ENCODE measurements at places on chromosomes 4 and X.

GRCh38 chr4:116122124-116122523 lies 963.3 kb downstream of the TRAM1L1 start:
- no peak for DNase-seq

GRCh38 chrX:23228950-23229448 lies 105.7 kb upstream of the PTCHD1 start:
- no peak for DNase-seq

- DNase-seq, result no peak
These were observed 19.8 kb downstream of the CENPVL3 start for GRCh38 chrX:51598899-51599298.

GRCh38 chr4:84870398-84871163 lies 95.9 kb downstream of the WDFY3 start:
- no peak for DNase-seq

DNA sequence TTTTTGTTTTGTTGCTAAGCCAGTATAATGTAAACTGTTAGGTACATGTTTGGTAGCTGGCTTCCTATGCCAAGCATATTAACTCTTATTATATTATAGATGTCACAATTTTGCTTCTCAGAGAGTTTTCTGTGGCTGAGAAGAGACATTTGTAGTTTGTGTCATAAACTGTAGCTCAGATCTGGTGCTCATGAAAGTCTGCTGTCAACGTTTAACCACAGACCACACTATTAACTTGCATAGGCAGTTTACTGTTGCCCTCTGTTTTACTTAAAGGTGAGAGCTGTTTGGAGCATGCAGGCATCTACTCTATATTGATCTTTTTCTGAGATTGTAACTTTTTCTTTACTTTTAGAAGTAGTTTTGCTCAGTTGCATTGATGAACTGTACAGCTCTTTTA lies 166.8 kb downstream of the TLL1 start:
- DNase-seq, result no peak

GRCh38 chrX:71111141-71111843 lies at the start of gene IL2RG:
TSS of gene IL2RG (minus strand) at chrX:71111577. CDS start at chrX:71111539, 38 bp downstream.
- DNase-seq, result peak; percentile 60

DNA sequence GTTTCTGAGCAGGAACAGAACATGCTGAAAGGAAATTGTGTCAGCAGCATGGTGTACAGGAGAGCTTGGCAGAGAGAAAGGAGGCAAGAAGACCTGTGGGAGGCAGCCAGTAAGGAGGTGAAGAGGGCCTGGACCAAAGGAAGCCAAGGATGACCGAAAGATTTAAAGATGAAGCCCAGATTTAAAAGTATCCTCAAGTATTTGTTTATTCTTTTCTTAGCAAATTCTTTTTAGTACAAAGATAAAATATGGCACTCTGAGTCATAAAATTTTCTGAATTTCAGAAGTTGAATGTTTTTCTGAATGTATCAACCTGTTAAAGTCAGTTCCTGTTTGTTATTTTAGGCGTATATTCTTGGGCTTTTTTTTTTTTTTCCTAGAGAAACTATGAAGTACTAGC lies 3.5 kb downstream of the PKD2 start:
- no peak for DNase-seq

GRCh38 chrX:24553011-24553410 lies 87.9 kb downstream of the PDK3 start:
- DNase-seq, result no peak

GRCh38 chr4:155818639-155819038 lies 47.4 kb downstream of the ASIC5 start:
- DNase-seq, result no peak

GRCh38 chr4:48585401-48585800 lies 95.3 kb downstream of the ZAR1 start:
- DNase-seq, result no peak

- DNase-seq, result no peak
These were observed 683 bp downstream of the MAN2B2 start for GRCh38 chr4:6575503-6576240.

- DNase-seq, result no peak
These were observed 125.7 kb downstream of the SH3KBP1 start for GRCh38 chrX:19761554-19762295.

GRCh38 chr4:83489711-83490326 lies 4.9 kb upstream of the ABRAXAS1 start:
- DNase-seq, result no peak

GRCh38 chrX:150849996-150850720 lies 48.3 kb downstream of the CD99L2 start:
- no peak for DNase-seq

DNA sequence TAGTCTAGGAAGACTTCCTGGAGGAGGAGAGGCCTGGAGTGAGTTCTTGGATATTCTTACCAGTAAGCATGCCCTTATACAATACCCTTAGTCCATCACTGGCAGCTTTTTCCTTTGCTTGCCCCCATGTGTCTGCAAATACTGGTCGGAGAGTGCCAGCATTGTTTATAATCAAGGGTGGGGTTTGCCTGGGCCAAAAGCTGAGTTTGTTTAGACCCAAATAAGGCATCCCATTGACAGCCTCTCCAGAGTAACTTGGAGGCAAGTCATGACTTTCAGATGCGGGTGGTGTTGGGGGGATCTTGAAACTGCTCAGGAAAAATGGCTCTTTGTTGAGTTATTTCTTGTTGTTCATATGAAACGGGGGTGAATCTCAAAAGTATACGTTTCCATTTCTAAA lies 258.4 kb upstream of the TAPT1 start:
- DNase-seq, result no peak

GRCh38 chrX:131671735-131672134 lies 127.9 kb downstream of the OR13H1 start:
- DNase-seq, result no peak

- DNase-seq, result no peak
These were observed 2.7 kb downstream of the PCDH10 start for GRCh38 chr4:133151691-133152329.

DNA sequence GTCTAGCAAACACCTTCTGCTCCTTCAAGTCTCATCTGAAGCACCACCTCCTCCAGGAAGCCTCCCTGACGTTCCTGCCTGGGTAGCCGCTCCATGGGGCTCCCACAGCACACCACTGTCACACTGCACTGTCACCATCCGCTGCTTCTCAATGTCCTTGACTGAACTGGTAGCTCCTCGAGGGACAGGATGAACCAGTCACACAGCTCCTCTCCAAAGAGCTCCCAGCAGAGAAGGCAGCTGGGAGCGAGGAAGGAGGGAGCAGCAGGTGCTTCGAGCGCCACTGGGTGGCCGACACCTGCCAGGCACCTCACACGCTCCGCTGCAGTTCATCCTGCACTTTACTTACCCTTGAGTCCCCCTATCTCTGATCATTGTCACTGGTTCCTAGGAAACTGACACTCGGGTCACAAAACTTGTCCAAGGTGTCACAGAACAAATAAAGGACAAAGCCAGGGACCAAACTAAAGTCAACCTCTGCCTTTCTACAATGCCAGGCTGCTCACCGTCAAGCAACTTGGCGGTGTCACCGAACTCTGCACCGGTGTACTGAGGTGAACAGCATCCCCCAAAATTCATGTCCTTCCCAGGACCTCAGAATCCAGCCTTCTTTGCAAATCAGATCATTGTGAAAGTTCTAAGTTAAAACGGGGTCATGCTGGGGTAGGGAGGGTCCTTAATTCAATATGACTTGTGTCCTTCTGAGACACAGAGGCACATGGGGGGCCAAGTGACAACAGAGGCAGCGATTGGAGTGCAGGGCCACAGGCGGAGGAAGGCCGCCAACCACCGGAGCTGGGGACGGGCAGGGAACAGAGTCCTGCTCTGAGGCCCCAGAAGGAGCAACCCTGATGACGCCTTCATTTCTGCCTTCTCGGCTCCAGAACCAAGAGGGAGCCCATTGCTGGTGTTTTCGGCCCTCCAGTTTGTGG lies 5.5 kb upstream of the S100P start:
- DNase-seq, result no peak

GRCh38 chrX:3651277-3651676 lies 62.2 kb downstream of the PRKX start:
- no peak for DNase-seq

GRCh38 chr4:113383111-113383785 lies 333.8 kb downstream of the ANK2 start:
- no peak for DNase-seq

DNA sequence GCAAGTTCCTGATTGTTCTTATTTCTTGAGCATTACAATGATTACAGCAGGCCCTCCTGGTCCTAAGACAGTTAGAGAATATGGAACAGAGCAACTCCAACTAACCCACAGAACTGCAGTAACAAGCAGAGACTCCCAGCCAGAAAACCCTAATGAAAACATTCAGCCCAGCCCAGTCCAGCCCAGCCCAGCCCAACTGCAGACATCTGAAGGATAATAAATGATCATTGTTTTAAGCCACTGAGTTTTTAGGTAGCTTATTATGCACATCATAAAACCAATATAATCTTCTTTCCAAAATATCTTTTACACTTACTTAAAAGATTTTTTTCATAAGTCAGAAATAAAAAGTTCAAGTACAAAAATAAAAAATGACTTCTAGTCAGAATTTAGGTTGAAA lies 51.3 kb downstream of the SPOCK3 start:
- DNase-seq, result no peak

- no peak for DNase-seq
These were observed 132.2 kb downstream of the KLHL8 start for GRCh38 chr4:87088186-87088585.

DNA sequence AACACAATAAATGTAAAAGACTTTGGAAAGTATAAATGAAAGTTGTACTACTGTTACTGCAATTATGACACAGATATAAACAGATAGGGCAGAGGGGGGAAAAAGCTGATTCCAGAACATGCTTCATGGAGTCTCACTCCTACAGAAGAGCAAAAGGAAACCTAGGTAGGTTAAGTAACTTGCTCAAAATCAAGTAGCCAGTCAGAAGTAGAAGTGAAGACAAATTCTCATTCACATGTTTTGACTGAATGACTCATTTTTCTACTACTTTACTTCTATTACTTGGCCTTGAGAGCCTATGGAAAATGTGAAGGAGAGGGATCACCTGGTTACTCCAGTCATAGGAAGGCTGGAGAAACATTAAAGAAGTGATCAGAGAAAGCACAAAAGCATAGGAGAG lies 23.6 kb upstream of the RASGEF1B start:
- no peak for DNase-seq

DNA sequence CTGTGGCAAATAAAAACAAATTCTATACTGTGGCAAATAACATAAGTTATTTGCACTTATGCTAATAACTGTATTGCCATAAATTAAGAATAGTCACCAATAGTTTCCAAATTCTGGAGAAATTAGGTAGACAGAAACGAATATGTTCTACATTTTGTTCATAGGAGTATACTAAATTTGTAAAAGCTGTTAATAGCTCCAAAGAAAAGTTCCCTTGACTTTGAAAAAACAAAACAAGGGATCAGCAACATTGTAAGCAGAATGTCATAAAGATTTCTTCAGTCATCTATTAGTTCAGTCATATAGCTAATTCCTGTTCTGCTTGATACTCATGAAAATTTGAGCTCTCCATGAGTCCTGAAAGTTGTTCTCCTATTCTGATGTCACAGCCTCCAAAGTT lies 1472.8 kb downstream of the C4orf33 start:
- no peak for DNase-seq

DNA sequence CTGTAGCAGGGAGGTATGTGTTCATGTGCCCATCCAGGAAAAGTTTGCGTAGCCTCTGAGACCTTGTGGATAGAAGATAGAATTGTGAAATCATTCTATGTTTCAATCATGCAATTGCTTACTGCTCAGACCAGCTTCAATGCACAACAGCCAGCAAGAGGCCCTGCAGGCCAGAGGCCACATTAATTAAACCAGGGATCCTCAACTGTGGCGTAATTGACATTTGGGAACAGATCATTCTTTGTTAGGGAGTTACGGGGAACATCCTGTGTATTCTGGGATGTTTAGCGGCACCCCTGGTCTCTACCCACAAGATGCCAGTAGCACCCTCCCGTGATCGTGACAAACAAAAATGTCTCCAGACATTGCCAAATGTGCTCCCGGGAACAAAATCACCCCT lies 86.5 kb upstream of the PRPS2 start:
- no peak for DNase-seq

- no peak for DNase-seq
These were observed 14.6 kb upstream of the ATXN3L start for GRCh38 chrX:13334491-13334890.

GRCh38 chr4:100414016-100414790 lies 103.6 kb downstream of the EMCN start:
- DNase-seq, result no peak

DNA sequence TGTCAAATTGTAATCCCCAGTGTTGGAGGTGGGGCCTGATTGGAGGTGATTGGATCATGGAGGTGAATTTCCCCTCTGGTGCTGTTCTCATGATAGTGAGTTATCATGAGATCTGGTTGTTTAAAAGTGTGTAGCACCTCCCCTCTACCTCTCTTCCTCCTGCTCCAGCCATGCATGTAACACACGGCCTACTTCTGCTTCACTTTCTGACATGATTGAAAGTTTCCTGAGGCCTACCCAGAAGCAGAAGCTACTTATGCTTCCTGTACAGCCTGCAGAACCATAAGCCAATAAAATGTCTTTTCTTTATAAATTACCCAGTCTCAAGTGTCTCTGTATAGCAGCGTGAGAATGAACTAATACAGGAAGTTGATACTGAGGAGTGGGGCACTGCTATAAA lies 61.7 kb upstream of the DDX60 start:
- no peak for DNase-seq

DNA sequence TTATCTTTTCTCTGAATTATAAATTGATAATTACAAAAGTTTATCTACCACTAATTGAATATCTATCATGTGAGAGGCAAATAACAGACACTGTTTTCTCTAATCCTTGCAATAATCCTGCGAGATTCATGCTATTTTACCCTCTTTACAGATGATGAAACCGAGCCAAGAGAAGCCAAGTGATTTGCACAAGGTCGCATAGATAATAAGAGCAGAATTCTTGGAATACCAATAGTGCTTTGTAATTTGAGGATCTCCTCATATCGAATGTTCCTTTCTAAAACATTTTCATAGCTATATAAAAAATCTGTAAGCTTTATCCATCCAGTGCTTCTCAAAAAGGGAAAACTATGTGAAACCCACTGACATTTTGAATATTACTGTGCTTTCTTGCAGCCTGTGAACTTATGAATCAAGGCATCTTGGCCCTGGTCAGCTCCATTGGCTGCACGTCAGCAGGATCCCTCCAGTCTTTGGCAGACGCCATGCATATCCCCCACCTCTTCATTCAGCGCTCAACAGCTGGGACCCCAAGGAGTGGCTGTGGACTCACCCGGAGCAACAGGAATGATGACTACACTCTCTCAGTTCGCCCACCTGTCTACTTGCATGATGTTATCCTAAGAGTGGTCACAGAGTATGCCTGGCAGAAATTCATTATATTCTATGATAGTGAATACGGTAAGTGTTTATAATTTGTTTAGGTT lies 743.8 kb upstream of the ATOH1 start:
- DNase-seq, result no peak

GRCh38 chrX:154018518-154019060 lies 1.1 kb downstream of the IRAK1 start:
- DNase-seq, result no peak

Data from CMK (cell line).